NCI-H2107 (cell line): ENCODE measurements at places on chromosomes 13 and 19.

DNA sequence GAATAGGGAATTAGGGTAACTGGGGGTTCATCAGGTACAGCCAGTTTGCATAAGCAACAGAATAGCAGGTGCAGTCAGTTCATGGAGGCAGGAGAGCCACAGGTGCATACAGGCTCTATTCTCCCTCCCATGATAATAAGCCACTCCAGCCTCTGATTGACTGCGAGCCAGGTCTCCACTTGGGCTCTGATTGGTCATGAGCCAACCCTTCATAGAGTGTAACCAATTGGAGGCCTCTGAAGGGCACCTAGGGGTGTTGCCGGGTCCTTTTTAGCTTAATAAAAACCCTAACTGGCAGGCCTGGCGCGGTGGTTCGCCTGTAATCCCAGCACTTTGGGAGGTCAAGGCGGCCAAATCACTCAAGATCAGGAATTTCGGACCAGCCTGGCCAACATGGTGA lies 8.7 kb upstream of the CKM start:
- peak; percentile 42 for DNase-seq

DNA sequence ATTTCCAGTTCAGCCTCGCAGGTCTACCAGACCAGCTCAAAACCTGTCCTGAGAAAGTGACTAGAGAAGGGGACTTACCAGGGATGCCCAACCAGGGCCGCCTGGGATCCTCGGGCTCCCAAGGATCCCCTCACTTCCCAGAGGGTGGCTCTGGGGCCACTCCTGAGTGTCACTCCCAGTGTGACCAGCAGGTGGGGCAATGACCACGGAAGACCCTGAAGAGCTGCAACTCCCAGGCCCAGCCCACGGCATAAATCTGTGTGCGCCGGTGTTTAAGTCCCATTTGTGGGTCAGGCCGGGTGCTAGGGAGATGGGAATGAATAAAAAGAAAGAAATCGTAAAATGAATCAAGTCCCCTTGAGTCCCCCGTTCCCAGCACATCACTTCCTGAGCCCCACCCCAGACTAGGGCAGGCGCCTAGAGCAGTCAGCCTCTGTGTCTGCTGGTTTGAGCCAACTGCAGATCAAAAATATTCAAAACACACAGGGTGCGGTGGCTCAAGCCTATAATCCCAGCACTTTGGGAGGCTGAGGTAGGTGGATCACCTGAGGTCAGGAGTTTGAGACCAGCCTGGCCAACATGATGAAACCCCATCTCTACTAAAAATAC lies 10.7 kb downstream of the PTGIR start:
- peak; percentile 69 for DNase-seq

GRCh38 chr19:27522223-27522622 lies 1690.7 kb downstream of the UQCRFS1 start:
- DNase-seq: no peak

GRCh38 chr19:14519860-14520407 lies 1.7 kb upstream of the DNAJB1 start:
- no peak for DNase-seq

GRCh38 chr13:59478908-59479307 lies 684.8 kb downstream of the DIAPH3 start:
- no peak for DNase-seq

DNA sequence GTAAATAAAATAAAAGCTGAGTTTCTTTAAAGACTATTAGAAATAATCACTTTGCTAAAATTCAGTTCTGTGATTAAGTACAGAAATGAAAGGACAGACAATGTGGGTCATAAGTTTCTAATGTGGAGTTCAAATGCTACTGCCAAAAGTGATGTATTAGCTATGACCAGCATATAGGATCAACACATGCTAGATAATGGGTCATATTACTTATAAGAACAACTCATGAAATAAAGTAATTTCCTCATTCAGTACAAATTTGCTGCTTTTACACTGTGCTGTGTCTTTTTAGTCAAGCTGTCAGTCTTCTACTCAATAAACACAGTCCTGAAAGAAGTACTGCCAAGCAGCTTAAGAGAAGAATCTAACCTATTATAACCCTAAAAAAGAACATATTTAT lies 135.2 kb downstream of the VWA8 start:
- no peak for DNase-seq

- DNase-seq: no peak
Measured at GRCh38 chr19:40322951-40323615, 25.1 kb downstream of the C19orf47 start.
